ENCODE measurements at places on chromosomes 6 and 20.

DNA sequence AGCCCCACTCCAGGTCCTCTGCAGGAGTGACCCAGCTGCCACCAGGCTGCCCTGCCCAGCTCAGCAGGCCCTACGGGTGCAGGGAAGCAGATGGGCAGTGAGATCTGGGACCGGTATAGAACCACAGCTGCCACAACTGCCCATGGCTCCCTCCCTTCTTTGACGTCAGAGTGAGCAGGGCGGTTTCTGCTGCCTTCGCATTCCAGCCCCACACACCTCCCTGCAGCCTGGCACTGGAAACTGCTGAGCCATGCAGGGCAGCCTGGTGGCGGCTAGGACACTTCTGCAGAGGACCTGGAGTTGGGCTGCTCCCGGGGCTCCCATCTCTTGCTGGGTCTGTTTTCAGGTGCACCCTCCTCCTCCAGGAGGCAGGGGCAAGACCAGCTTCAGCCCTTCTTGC, 101.6 kb upstream of the CD93 start:
- no peak for DNase-seq

GRCh38 chr6:160955508-160956295, 35.9 kb upstream of the MAP3K4 start:
- DNase-seq = no peak

DNA sequence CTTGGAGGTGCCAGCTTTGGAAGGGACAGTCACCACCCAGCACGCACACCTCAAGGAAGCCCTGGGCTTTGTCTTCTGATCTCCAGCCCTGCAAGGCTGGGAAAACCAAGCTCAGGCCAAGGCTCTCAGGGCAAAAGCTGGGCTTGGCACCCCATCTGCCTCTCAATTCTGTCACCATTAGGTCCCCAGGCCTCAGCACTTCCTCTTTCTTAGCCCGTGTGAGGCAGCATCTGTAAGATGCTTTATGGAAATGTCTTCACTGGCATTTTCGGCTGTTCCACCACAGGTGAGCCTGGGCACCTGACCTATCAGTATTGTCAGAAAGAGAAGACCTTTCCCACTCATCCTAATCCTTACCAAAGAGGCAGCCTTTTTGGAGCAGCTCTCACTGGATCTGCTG, 24.6 kb downstream of the GMEB2 start:
- no peak for DNase-seq

DNA sequence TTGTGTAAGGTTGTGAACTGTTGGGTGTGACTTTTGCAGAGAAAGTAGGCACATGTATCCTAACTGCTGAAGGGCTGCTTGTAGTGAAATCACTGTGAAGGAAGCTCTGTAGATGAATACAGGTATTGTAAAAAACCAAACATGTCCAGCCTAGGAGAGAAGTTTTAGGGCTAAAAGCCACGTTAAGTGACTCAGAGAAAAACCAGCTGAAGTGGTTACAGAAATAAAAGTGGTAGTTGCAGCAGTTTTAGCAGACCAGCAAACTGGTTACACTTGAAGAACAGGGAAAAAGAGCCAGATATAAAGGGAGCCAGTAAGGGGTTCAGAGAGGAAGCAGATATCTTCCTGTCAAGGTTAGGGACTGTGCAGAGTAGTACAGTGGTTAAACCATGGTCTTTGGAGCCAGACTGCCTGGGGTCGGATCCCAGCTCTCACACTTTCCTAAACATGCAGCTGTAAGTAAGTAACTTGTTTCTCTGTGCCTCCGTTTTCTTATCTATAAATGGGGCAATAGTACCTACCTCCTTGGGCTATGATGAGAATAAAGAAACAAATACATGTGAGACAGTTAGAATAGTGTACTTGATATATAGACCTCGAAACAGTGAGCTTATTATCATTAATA, 33.8 kb upstream of the RNF8 start:
- DNase-seq = no peak

GRCh38 chr6:37059344-37060194, 54.1 kb downstream of the FGD2 start:
- DNase-seq = peak; percentile 94

DNA sequence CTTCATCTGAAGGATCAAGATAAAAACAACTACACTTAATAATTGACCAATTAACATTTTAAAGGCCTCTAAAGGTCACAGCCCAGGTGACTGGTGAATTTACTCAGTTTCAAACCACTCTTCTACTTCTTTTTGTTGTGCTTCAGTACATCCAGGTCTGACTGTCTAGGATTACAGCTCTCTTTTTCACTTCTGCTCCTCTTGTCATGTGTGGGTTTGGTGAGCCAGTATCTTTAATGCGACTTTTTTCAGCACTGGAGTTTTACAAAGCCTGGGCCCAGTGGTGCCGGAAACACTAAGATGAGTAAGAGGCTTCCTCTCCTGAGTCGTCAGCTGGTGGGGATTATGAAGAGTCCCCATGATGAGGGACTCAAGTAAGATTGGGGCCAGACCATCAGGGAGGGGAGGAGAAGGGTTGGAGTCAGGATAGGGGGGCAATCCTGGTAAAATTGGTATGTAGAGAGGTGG, 27.0 kb downstream of the HECA start:
- DNase-seq = no peak

DNA sequence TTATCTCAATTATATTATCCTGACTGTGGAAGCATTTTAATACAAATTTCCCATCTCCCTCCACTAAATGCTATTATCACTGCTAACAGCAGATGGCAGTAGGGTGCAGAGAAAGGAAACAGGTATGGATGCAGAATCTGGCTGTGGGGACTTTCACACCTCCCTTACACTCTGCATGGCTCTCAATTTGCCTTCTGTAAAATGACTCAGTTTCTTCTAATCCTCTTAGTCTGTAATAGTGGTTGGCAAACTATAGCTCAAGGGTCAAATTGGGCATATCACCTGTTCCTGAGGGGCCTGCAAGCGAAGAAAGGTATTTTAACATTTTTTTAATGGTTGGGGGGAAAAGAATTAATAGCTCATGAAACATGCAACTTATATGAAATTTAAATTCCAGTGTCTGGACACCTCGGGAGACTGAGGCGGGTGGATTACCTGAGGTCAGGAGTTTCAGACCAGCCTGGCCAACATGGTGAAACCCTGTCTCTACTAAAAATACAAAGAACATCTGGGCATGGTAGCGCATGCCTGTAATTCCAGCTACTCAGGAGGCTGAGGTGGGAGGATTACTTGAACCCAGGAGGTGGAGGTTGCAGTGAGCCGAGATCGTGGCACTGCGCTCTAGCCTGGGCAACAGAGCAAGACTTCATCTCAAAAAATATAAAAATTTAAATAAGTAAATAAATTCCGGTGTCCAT, 83.5 kb downstream of the ZMYND8 start:
- DNase-seq = peak; percentile 81

DNA sequence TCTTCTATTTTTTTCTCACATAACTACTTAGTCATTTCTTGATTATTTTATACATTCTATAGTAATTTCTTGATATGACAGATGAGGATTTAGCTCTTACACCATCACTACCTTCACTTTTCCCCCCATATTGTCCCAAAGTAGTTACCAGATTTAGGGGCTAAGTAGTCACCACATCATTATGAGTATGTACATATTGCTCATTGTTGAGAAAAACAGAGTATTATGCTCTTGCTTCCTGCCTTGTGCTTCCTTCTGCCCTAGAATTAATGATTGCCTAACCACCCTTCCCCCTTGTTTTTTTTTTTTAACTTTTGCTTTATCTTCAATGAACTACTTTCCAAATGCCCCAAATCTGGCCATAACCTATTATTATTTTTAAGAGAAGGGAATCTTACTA, 6.8 kb upstream of the HLA-B start:
- no peak for DNase-seq

- peak; percentile 64 for DNase-seq
These were observed 52.7 kb downstream of the CDH22 start for GRCh38 chr20:46255440-46256104.

All from choroid plexus epithelial cell (primary cell).